ENCODE measurements at places on chromosomes 2 and 18.

- DNase-seq = no peak
Measured at GRCh38 chr18:79818036-79818435, 20.3 kb downstream of the KCNG2 start.

DNA sequence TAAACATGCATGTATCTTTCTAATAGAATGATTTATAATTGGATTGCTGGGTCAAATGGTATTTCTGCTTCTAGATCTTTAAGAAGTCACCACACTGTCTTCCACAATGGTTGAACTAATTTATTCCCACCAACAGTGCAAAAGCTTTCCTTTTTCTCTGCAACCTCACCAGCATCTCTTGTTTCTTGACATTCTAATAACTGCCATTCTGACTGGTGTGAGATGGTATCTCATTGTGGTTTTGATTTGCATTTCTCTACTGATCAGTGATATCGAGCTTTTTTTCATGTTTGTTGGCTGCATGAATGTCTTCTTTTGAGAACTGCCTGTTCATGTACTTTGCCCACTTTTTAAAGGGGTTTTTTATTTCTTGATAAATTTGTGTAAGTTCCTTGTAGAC, 182.5 kb downstream of the ANKRD44 start:
- no peak for DNase-seq

GRCh38 chr2:100252811-100253698, 69.2 kb downstream of the LONRF2 start:
- no peak for DNase-seq

DNA sequence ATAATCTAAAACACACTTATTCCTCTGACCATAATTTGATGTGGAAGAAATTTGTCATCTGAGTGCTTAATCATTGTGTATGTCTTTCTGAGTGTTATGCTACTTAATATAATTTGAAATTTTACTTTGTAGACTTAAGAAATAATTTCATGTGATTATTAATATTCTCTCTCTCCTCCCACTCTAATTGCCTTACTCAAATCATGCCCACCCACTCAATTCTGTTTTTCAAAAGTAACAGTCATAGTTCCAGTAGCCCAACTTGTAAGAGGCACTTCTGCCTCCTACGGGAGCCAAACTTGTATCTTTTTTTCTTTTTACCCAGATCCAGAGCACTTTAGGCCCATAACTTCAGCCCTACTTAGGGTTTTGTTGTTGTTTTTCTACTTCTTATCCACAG, 18.5 kb upstream of the KYNU start:
- DNase-seq = no peak

GRCh38 chr18:77009675-77010074, 122.9 kb downstream of the MBP start:
- no peak for DNase-seq

- DNase-seq = no peak
Measured at GRCh38 chr2:226048611-226049010, 649.1 kb downstream of the NYAP2 start.

Data from activated T-cell treated with anti-CD3 and anti-CD28 coated beads for 24 hours (primary cell).